ENCODE measurements at places on chromosomes 1 and 21.

DNA sequence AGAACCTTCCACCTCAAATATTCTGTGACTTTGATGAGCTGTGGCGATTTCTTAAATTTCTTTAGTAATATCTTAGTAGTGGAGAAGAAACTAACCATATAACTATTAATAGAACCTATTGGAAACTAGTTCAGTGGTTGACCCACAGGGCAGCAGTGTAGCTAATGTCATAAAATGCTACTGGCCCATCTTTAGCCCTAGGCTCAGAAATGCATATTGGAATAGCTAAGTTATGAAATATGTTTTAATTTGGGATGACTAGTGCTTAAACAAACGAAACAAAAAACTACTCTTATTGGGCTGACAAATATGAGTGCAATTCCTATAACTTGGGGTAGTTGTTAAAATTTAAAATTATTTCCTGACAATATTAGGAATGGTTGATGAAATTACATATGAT, 20.2 kb downstream of the MACO1 start:
- DNase-seq, result no peak

GRCh38 chr1:5690898-5691297, 301.3 kb downstream of the NPHP4 start:
- DNase-seq, result no peak

- DNase-seq, result no peak
Observed at GRCh38 chr1:160045653-160046052, 13.9 kb upstream of the PIGM start.

GRCh38 chr1:7235871-7236517, 450.7 kb downstream of the CAMTA1 start:
- peak; percentile 5 for DNase-seq

- no peak for DNase-seq
Observed at GRCh38 chr1:223242382-223242955, 99.4 kb upstream of the TLR5 start.

DNA sequence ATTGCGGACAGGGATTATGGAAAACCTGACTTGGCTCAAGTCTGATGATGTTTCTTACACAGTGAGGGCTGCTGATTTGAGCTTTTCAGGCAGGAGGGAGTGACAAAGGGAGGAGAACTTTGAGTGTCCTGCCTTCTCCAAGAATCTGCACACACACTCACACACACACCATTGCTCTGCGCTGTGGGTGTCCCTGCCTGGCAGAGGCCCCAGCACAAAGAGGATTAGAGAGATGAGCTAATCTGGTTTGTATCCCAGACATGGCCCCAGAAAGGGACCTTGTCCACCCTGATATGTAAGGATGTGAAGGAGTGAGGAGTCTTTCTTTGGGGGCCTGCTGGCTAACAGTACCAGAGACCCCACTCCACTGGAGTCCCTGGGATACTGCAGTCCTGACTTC, 5.9 kb upstream of the WNT2B start:
- peak; percentile 60 for DNase-seq

DNA sequence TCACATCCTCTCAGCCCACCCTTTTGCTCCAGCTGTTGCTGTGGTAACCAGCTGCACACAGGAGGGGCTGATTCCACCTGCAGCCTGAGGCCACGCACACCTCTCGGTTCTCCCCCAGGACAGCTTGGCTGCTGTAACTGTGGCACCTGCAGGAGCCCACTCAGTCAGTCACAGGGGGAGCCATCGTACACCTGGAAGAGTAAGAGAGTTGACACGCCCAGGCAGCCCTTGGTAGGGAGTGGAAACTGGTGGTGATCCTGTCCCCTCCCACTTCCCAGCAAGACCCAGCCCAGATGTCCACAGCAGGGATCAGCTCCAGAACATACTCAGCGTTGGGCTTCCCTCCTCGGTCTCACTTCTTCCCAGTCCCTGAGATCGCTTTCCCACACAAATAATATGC, 32.2 kb upstream of the BACE2 start:
- DNase-seq, result no peak

GRCh38 chr1:3816331-3817137, 20.2 kb upstream of the LRRC47 start:
- DNase-seq, result no peak

DNA sequence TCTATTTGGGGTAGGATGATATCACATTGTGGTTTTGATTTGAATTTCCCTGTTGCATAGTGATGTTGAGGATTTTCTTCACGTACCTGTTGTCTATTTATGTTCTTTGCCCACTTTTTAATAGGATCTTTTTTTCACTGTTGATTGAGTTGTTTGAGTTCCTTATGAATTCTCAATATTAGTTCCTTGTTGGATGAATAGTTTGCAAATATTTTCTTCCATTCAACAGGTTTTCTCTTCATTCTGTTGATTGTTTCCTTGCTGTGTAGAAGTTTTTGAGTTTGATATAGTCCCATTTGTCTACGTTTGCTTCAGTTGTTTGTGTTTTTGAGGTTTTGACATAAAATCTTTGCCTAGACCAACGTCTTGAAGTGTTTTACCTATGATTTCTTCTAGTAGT, 369.5 kb upstream of the CAMK1G start:
- no peak for DNase-seq

DNA sequence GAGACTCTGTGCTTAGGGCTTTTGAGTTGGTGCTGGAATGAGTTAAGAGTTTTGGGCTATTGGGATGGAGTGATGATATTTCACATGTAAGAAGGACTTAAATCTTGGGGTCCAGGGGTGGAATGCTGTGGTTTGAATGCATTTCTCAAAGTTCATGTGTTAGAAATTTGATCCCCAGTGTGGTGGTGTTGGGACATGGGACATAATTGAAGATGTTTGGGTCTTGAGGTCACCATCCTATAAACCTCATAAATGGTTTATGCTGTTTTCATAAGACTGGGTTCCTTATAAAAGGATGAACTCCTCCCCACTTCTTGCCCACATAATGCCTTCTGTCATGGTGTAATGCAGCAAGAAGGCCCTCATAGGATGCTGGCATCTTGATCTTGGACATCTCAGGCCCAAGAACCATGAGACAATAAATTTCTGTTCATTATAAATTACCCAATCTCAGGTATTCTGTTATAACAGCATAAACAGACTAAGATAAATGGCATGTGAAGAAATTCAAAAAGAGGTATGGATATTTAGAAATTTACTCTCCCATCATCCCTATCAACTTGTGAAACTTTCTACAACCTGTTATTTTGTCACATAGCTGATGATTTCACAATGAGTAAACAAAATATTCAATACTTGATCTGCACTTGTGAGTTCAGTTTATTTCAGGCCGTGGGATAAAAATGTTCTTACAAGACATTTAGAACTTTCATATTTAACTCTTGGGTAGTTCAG, 48.0 kb upstream of the NEK7 start:
- DNase-seq, result no peak

GRCh38 chr1:84159533-84160240, 15.6 kb downstream of the PRKACB start:
- no peak for DNase-seq

DNA sequence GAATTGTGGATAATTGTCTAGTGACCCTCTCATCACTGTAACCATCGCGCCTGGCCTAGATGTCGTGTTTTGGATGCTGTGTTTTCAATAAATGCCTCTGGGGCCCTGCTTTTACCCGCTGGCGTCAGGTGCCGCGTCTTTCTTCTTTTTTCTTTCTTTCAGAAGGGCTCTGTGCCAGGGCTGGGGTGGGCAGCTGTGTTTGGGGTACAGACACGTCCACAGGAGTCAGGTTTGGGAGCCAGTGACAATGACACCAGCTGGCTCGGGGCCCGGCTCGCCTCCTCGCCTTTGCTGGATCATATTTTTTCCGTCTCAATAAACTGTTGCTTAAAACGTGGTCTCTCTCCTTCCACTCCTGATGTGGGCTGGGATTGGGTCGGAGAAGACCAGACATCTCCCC, 16.1 kb downstream of the TMEM201 start:
- DNase-seq, result no peak

GRCh38 chr1:153397051-153397923, 6.4 kb upstream of the S100A8 start:
- no peak for DNase-seq

Data from retina (tissue), 1 donor.